ENCODE measurements at places on chromosomes 3 and 15.

DNA sequence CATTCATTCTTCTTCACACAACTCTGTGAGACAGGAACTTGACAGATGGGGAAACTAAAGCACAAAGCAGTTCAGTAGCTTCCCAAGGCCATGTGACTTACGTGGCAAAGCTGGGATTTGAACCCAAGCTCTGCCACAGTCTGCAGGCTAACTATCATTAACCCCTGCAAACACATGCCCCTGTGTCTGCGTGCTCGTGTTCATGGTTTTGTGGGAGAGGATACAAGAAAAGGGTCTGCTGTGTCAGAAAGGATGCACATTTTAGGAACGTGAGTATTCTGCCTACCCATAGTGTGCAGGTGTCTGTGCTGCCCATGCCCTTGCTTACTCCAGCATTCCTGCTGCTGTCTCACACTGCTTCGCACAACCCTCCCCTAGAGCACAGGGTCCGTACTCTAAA, 137.0 kb downstream of the CHDH start:
- DNase-seq, result no peak

DNA sequence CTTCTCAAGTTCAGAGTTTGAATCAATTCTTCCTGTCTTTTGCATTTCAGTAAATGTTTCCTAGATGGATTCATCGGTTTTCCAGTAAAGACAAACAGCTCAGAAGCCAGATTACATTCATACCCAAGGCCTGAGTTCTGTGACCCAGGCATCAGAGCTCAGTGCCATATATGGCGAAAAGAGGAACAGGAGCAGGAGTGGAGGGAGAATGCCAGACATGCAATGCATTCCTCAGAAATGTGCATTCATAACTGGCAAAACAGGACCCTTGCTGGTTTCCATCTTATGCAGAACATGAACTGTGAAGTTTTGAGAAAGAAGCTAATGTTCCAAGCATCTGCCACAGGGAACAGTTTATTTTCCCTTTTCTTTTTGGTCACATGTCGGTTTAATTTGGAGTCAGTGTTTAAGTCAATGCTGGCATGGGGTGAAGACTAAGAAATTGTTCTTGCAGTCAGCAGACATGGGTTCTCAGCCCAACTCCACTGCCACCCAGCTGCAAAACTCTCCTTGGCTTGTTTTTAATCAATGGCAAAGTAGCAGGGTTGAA, 116.5 kb downstream of the LPP start:
- DNase-seq, result peak; percentile 9

DNA sequence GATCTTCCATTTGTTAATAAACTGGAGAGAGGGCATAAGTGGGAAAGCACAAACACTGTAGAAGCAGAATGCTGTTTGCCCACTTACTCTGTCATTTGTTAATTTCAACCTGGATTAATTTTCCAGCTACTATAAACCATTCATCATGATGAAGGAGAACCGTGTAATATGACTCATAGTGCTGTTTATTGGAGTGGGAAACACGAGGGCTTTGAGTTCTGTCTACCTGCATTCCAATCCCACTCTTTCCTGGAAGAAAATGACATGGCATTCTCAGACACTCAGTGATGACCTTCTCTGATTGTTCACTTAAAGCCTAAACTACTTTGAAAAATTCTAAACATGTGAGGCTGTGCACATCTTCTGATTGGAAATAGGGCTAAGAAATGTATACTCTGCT, 826.7 kb downstream of the AGBL1 start:
- no peak for DNase-seq

- no peak for DNase-seq
Measured at GRCh38 chr3:12507591-12508281, 23.5 kb downstream of the TSEN2 start.

DNA sequence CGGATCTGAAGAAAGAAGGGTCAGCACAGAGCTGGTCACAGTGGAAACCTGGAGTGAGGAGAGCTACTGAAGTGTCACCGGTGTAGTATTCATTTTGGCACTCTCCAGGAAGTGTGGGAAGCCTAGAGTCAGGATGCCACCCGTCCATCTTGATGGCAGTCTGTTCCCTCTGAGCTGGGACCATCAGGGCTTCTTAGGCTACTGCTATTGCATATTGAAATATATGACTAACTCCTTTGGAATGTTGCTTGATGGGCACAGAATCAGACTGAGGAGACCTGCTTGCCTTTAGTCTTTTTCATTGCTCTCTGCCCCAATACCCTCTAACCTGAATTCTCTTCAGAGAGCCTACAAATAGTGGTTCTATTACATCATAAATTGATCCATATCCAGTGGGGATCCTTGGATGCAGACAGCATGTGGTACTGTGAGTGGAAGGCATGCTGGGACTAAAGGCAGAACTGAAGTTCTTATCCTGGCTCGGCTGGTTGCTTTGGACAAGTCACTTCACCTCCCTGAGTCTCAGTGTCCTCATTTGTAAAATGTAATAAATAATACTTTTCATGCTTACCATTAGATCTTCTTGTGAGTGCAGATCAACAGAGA, 143.5 kb downstream of the PDE8A start:
- no peak for DNase-seq

DNA sequence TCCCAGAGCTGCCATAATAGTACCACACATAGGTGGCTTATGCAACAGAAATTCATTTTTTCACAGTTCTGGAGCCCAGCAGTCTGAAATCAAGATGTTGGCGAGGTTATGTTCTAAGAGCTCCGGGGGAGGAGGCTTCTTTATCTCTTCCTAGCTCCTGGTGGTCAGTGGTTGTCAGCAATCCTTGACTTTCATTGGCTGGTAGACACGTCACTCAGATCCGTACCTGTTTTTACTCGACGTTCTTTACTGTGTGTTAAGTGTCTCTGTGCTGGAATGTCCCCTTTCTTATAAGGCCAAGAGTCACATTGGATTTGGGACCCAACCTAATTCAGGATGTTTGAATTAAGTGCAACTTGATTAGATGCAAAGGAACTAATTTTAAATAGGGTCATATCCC, 218.5 kb upstream of the CNTN3 start:
- no peak for DNase-seq

DNA sequence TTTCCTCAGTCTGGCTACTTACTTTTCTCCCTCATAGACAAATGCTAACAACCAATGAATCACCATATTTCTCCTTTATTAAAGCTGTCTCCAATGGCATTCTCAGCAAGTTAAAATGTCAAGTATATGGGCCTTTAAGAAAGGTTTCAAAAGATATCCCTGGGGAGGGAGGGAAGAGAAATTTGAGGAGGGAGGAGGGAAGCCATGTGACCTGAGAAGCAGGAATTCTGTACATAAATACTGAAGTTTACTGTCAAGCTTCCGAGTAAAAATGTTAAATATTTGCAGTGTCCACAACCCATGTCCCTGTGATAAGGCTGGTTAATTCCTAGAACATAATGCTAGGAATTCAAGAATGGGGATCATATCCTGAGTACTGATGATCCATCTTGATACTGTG, 175.9 kb downstream of the CNTN4 start:
- DNase-seq, result no peak

DNA sequence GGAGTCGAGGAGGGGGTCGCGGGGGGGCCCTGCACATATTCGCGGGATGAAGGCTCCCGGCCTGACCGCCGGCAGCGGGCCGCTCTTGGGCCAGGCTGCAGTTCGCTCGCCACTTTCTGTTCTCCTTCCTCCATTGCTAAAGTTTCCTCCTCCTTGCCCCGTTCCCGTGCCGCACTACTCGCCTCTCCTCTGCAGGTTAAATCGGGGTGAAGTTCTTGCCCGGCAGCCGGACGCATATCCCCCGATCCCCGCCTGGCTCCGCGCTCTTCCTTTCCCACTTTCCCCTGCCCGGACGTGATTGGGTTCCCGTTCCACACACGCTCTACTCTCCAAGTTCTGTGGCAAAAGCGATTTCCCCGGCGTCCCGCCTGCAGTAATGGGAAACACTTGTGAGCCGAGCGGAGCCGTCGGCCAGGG, 556 bp downstream of the CRYBG3 start:
- DNase-seq, result peak; percentile 6

GRCh38 chr15:50135031-50135551, 16.1 kb upstream of the ATP8B4 start:
- DNase-seq, result no peak

DNA sequence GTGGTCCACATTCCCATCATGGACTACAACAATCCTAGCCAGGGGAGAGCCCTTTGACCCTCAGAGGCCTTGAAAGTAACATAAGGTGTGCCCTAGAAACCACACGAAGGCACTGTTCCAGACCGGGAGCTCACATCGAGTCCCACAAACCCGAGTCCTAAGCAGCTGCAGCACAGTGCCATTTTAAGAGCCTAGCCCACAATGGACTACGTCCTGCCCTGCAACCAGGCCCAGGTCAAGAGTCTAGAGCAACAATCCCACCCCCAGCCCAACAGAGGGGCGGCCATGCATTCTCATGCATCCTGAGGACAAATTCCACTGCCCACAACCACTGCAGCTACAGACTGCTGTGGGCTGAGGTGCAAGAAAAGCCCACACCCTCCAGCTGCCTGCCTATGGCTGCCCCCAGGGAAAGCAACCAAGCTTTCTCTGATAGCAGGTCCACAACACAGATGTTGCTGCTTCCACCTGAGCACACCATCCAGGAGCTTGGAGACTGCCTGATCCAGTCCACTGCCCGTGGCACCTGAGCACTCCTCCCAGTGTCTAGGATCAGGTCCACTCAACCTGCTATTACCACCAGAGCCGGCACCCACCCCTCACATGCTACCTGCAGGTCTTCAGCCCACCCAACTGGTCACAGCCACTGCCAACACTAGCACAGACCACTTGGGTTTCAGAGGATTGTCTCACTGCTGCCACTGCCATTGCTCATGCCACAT, 56.8 kb downstream of the IGSF11 start:
- no peak for DNase-seq

DNA sequence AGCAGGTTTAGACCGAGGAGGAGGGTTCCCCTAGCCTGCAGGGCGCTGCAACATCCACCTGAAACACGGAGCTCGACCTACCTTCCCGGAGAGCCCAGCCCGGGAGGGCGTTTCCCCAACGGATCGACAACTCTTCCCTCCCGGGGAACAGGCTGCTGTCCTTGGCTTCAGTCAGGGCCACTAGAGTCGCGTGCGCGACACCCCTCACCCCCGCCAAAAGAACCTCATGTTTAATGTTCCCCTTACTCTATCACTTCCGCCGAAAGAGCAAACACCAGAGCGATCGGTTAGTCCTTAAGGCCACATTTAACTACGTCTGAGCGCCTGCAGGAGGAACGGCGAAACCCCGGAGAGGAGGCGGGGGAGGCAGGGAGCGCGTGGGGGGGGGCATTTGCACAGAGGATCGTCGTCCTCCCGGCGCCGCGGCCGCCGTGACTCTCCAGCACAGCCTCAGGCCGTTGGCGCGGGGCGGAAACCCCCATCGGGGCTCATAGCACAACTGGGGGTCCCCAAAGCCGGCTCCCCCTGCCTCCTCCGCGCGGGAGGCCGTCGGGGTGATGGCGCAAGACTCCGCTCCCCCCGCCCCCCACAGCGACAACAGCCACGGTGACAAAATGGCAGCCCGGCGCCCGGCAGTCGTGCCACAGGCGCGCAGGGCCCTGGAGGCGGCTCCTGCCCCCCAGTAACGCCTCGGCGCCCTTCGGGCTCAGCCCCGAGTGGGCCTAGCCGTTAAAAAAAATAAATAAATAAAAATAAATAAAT, 3.2 kb downstream of the ANP32A start:
- peak; percentile 83 for DNase-seq

GRCh38 chr15:90044916-90045371, 43.8 kb downstream of the ZNF710 start:
- no peak for DNase-seq

GRCh38 chr3:112611752-112612515, 29.0 kb downstream of the CCDC80 start:
- DNase-seq, result no peak

DNA sequence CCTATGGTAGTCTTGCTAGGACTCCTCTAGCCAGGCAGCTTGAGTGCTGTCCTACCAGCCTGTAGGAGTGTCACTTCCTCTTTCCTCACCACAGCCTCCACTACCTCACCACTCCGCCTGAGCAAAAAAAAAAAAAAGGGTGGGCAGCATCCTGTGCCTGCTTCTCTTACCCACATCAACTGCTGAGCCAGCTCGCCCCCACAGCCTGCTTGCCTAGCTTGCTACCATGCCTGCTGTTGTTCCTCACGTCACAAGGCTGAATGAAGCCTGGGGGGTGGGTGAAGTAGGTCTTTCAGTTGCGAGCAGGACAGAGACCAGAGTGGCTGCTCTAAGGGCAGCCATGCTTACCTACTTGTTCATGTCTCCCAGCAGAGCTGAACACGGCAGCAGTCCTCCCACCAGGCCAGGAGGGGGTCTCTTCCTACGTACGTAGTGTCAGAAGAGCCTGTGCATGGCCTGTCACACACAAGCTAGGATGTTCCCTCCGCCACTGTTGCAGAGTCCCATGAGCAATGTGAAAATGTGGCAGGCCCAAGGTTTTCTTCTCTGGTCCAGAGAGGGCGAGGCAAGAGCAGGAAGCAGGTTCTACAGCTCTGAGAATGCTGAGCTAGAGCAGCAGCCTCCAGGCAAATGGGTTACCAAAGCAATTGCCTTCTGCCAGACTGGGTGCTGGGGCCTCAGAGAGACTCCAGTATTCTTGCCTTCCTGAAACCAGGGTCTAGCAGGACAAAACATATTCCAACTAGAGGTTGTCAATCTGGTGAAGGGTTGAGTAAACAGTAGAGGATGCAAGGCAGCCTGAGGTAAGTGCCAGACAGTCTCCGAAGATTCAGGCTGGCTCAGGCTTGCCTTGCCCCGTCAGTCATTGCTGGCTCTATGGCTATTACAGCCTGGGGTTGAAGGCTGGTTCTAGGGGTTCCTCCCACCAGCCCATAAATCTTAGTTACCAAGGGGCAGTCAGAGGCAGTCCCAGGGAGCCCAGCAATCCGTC, 8.1 kb downstream of the PPM1M start:
- DNase-seq, result peak; percentile 88

- DNase-seq, result no peak
Measured at GRCh38 chr15:87408902-87409301, 847.6 kb downstream of the NTRK3 start.

- DNase-seq, result no peak
Measured at GRCh38 chr3:11832981-11833905, 13.4 kb downstream of the TAMM41 start.

- DNase-seq, result no peak
Measured at GRCh38 chr3:77081240-77081661, 41.4 kb downstream of the ROBO2 start.

- no peak for DNase-seq
Measured at GRCh38 chr15:47516972-47517371, 200.3 kb upstream of the SEMA6D start.

DNA sequence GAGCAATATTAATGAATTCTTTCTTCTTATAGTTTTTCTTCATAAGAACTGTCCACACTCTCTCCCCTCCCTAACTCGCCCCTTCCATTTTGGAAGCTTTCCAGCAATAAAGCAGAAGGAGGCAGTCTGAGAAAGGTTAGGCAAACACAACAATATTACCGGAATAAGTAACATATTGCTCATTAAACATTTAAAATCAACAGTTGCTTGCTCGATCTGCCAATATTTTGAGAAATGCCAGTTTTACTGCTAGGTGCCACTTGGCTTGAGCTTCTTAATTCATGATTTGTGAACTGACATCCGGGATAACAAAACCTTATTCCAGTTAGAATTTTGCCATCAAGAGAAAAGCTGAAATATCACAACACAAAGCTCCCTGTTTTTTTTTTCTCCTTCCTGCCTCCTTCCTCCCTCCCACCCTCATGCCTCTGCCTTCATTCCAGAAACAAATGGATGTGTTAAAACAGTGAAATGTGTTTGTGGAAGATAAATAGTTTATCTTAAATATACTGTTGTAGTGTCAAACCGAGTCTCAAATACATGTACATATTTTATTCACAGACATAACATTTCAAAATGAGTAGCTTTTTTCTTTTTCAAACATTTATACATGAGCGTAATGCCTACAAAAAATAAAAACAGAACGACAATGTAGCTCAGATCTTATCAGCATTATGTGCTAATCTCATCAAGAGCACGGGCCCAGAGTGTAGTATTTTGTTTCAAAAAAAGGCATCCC, 253.7 kb downstream of the GAP43 start:
- DNase-seq, result no peak
